Cardiac muscle cell (in vitro differentiated cells and primary cell): ENCODE measurements at places on chromosomes 6 and 20. TPM values are rescaled to one million over a fixed set of nuclear protein-coding genes. Genes with fewer than 3 reads are reported as not detected.
A peak's percentile ranks its signal among the peaks of the same experiment; 100 is the strongest.

GRCh38 chr6:36888654-36889481 is 3.1 kb downstream of the C6orf89 start:
- no peak for DNase-seq

DNA sequence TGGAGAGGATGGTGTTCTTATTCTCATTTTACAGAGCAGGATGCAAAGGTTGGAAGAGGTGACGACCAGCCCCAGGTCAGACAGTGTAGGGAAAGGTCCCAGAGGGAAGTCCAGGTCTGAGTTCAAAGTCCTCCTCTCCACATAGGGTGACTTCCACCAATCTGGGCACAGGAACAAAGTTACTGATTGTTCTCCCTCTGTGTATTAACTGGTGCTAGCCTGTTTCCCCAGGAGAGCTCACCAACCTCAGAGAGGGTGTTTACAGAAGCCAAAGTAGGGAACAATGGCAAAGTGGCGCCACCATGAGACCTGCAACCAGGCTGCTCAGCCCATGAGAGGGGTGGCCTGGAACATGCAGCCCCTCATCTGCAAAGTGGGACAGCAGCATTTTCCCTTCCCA is 16.8 kb upstream of the SIRPB1 start:
- no peak for DNase-seq

DNA sequence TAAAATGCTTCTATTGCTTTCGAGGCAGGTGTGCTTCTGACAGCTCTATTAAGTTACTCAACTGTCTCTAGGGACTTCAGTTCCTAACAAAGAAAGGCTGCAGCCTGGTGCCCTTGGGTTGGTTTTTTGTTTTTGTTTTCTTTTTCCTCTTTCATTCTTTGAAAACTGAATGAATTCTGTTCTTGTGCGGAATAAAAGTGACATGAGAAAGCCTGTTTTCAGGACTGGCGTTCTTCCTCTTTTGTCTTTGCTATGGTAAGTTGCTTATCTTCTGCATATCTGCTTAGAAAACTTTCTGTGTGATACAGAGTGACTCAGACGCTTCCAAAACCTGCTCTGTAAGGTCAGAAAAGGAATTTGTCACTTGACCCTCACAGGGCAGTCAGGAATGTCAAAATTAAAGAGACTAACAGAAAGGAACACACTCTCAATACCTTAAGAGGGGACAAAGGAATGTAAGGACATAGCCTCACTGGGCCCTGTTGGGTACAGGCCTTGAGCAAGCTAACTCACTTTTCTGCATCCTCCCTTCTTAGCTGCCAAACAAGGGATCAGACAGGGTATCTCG is 56.2 kb upstream of the NHSL1 start:
- peak; percentile 53 for DNase-seq

DNA sequence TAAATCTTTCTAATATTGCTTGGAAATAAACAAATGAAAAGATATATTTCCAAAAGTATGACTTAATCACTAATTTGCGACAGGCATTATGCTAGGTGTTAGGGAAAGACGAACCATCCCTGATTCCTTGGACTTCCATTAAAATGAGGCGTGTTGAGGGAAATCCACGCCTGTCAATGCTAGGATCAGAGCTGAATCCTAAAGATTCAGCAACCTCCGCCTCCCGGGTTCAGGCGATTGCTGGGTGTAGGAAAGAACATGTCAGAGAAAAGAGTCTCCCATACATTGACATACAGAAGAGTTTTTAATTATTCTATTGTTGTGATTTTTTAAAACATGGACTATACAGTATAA is 16.8 kb upstream of the PRSS16 start:
- no peak for DNase-seq

- peak; percentile 38 for DNase-seq
Measured at GRCh38 chr6:3159805-3160781, 2.7 kb upstream of the TUBB2A start.

DNA sequence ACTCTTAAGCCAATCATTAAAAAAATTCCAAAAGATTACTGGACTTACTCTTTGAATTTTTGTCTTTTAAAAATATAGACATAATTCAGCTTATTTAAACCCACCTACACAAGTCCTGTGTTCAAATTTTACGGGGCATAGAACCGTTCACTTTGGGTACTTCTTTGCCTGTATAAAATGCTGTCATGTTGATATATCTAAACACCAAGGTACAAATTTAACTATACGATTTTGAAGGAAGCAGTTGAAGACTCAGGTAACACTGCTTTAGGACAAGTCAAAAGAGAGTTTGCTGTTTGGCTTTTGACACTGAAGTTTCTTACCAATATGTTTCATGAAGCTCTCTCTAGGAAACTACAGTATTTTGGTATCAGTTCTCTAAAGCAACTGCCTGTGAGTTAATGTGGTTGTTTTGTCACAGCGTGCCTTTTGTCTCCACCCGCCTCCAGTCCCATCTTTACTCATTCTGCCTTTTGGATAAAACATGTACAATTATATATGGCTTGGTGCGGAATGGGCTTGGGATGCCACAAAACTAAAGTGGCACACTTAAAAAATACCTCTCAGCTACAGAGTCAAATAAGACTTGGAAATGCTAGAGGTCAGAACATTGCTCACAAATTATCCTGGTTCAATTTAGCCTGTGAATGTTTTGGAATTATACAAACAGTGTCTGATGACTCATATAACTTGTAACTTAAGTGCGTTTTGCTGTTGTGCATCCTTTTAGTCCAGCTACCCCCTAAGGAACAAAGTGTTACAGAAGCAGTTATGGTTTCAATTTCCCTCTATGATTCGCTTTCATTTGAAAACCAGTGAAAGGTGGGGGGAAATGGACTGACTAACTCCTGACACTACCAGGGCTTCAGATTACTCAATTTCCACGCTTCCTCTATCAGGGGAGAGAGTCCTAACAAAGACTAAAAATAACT is 38.7 kb downstream of the RGS17 start:
- DNase-seq = peak; percentile 85

- DNase-seq = no peak
Measured at GRCh38 chr20:60585651-60586050, 627.4 kb downstream of the CDH26 start.

DNA sequence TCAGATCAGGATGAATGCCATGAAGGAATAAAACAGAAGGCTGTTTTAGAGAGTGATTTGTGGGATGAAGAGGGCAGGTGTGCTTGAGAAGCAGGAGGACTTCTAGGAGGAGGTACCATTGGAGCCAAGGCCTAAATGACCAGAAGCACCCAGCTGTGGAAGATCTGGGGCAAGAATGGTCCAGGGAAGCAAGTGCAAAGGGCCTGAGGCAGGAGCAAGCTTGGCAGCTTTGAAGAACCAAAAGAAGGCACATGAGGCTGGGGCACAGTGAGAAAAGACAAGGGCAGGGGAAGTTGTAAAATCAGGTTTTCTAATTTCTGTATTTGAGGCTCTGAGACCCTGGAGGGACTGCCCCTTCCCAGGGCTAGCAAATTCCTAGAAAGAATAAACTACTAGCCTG is 9.8 kb downstream of the SLC13A3 start:
- no peak for DNase-seq

DNA sequence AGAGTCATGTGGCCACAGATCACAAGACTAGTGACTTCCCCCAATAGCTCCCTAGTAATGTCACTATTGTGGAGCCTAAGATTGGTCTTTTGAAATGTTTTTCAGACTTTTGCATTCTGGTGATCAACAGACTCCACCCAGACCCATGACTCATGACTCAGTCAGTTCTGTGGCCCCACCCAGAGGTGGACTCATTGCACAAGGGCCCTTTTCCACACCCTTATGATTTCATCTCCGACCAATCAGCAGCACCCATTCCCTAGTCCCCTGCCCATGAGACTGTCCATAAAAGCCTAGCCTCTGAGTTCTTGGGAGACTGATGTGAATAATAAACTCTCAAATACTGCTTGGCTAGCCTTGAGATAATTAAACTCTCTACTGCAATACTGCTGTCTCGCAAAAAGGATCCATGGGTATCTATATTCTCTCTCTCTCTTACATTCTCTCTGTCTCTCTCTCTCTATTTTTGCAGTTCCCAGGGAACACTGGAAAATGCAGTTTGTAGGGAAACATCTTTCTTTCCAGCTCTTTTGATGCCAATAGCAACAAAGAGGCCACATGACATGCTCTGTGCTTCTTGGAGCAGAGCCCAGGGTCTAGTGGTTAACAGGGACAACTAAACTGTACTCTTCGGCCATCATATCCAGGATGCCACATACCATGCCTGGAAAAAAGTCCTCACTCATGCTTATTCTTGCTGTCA is 71.3 kb upstream of the IYD start:
- no peak for DNase-seq

DNA sequence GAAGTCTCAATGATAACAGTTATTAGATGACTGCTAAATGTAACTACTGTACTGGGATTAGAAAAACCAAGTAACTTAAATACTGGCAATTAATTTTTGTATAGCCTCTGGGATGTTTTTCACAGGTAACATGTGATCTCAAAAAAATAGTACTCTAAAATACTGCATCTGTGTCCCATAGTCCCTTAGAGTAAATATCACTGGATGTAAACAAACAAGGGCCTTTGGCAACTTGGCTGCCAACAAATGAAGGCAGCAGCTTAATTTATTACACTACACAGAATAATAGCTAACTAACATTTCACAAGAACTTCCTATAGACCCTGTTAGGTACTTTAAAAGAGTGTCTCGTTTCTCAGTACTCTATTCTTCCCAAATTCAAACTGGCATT is 14.0 kb downstream of the ARHGAP18 start:
- no peak for DNase-seq

DNA sequence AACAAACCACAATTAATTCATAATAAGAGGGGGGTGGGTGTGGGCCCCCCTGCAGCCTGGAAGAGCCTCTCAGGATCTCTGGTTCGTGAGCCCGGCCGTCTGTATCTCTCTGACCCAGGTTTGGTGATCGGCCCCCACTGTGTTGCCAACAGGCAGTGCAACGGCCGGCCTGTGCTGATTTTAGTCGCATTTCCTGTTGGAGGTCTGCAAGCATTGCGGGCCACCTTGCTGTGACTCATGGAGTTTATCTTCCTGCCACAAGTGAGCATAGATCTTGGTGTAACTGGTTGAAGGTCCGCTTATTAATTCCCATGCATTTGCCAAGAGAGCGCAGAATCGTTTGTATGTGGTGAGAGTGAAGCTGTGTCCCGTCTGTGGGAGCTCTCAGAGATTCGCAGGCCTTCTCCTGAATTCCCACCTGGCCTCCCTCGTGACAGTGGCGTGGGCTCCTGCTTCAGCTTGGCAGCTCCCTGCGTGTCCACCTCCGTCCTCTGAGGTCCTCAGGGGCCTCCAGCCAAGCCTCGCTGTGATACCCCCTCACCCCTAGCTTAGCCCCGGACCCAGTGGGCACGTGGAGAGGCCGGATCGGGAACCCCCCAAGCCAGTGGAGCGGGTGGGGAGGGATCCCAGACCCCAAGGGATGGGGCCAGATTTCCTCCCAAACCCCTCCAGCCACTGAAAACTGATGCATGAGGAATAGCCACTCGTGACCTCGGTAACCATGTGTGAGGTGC is 269.8 kb downstream of the CDH4 start:
- no peak for DNase-seq

DNA sequence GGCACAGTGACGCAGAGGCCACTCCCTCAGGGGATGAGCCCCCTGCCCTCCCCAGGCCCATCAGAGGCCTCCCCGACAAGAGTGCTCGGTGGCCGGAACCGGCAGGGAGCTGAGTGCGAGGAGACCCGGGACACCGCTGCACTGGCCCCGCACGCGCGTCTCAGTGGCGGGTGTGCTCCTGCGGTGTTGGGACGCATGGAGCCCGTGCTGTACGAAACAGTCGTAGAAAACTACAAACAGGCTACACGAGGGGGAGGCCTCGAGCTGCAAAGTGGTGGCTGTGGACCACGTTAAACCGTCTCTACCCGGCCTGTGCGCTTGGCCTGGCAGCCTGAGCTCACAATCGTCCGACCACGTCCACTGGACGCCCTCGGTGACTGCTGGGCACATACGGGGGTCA is 40.2 kb upstream of the FNDC1 start:
- DNase-seq = no peak

DNA sequence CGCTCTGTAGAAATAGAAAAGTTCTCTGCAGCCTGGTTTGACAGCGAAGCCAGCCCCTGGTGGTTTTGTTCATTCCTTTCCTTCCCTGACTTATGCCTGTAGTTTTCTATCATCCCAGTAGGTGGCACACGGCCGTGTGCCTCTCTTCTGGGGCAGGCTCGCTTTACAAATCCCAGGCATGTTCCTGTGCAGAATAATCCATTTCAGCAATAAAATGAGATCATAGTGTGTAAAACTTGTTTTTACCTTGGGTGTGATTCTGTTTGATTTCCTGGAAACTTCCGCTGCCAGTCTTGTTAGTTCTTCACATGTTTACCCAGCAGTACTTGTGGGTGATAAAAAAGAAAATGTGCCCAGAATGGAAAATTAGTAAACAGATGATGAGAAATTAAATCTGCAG is 7.4 kb upstream of the INSM1 start:
- peak; percentile 65 for DNase-seq

DNA sequence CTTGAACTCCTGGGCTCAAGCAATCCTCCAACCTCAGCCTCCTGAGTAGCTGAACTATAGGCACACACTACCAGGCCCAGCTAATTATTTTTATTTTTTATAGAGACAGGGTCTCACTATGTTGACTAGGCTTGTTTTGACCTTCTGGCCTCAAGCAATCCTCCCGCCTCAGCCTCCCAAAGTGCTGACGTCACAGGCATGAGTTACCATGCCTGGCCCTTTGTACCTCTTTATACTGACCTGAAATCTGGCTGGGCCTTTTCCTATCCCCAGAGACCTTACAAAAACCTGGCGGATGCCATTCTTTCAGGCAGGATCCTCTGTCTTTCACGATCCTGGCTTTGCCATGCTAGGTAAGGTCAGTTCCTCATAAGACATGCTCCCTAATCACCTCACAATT is 11.5 kb downstream of the WFDC3 start:
- no peak for DNase-seq

GRCh38 chr6:6581054-6581453 is 7.5 kb upstream of the LY86 start:
- no peak for DNase-seq

DNA sequence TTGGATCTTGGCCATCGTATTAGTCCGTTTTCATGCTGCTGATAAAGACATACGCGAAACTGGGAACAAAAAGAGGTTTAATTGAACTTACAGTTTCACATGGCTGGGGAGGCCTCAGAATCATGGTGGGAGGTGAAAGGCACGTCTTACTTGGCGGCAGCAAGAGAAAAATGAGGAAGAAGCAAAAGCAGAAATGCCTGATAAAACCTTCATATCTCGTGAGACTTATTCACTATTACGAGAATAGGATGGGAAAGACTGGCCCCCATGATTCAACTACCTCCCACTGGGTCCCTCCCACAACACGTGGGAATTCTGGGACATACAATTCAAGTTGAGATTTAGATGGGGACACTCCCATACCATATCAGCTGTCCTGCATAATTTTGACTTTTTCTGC is 20.1 kb upstream of the REPS1 start:
- no peak for DNase-seq

Gene PAK5
- total RNA-seq = 0.06 and 0.11 TPM in 2 replicates

Gene EDN1
- 0.32 and 0.86 TPM in 2 replicates for total RNA-seq

Gene CLPSL2
- total RNA-seq = not detected in 2 replicates

Gene NHLRC1
- 2.0 and 3.1 TPM in 2 replicates for total RNA-seq

Gene KIAA1755
- total RNA-seq = not detected in 2 replicates

Gene LY6G6C
- total RNA-seq = not detected in 2 replicates

Gene SLC17A1
- total RNA-seq = not detected in 2 replicates

Gene PLCB1
- total RNA-seq = 9.0 and 17.6 TPM in 2 replicates
